ENCODE measurements at places on chromosomes 5 and 9. TPM values are rescaled to one million over a fixed set of nuclear protein-coding genes. Genes with fewer than 3 reads are reported as not detected.
A peak's percentile ranks its signal among the peaks of the same experiment; 100 is the strongest.

GRCh38 chr9:97518909-97519307 is 17.4 kb downstream of the TMOD1 start:
- peak; percentile 62 for DNase-seq

GRCh38 chr5:181045316-181045715 is 5.2 kb downstream of the BTNL9 start:
- no peak for DNase-seq

- no peak for DNase-seq
Observed at GRCh38 chr5:105978011-105978410, 1692.7 kb downstream of the EFNA5 start.

- DNase-seq, result no peak
Observed at GRCh38 chr9:129290606-129291005, 112.5 kb upstream of the IER5L start.

- DNase-seq, result no peak
Observed at GRCh38 chr5:28648108-28648507, 1609.7 kb upstream of the CDH9 start.

DNA sequence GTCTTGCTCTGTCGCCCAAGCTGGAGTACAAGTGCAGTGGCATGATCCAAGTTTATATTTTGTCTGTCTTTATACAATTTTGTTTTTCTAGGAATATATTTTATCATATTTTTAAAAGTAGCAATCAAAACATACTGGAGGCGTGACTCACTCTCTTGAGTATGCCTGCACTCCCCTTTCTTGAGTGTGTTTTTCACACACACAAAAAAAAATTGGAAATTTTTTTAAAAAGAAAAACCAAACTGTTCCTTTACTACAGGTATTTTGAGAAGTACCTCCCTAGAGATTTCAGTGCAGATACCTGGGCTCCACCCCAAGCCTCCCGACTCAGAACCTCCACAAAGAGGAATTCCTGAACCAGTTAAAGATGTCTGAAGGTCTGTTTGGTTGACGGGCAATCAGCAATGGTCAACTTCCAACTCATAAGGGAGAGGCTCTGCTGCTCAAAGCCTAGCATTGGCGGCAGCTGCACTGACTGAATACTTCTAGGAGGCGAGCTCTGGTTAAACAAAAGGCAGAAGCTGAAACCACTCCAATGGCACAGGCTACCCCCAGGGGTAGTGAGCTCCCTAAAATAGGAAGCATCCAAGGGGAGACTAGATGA is 27.4 kb downstream of the PDE6A start:
- peak; percentile 57 for DNase-seq

GRCh38 chr5:308672-309271 is 12.7 kb upstream of the AHRR start:
- DNase-seq, result peak; percentile 63

- DNase-seq, result no peak
Observed at GRCh38 chr9:90038763-90039162, 434.0 kb downstream of the GADD45G start.

- DNase-seq, result no peak
Observed at GRCh38 chr9:118023644-118024043, 319.4 kb downstream of the TLR4 start.

DNA sequence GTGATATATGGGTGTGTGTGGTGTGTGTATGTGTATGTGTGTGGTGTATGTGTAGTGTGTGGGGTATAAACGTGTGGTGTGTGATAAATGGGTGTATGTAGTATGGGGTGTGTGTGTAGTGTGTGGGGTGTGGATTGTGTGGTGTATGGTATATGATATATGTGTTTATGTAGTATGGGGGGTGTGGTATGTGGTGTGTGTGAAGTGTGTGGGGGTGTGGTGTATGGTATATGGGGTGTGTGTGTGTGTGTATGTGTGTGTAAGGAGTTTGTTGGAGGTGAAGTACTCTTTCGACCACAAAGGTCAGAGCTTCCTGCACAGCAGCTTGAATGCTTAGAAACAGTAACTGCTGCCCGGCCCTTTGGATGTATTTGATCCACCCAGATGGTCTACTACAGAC is 145.2 kb upstream of the IQGAP2 start:
- no peak for DNase-seq

DNA sequence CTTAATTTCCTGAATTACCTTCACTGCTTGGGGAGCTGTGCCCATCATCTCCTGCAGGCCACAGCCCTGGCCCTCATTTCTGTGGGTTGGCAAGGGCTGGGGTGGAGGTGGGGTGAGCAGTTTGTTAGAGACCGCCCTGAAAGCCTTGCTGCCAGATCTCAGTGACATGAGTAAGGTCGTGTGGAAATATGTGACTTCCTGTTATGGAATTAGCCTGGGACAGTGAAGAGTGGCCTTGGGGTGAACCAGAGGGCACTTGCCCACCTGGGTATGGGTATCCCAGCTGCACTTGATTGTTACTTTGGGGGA is 2.5 kb upstream of the HNRNPAB start:
- no peak for DNase-seq

- DNase-seq, result no peak
Observed at GRCh38 chr5:20353499-20353898, 365.5 kb upstream of the CDH18 start.

DNA sequence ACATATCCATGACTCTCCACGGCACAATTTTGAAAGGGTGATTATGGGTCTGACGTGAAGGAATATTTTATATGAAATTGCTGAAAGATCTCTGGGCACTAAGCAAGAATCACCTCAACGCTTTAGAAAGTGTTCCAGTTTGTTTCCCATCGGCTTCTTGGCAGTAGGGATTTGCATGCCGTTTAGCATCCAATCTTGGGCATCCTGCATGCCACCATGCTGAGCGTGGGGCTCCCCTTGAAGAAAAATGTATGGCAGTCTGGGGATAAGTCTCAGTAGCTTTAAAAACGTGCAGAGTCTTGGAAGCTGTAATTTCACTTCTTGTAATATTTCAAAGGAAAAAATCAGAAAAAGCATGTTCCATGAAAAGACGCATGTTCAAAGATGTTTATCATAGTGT is 151.7 kb downstream of the DMRT2 start:
- no peak for DNase-seq

- DNase-seq, result no peak
Observed at GRCh38 chr5:82167372-82167935, 110.7 kb downstream of the RPS23 start.

TNFSF8 gene
- not detected for total RNA-seq

SPINK5 gene
- total RNA-seq, result not detected

WDR55 gene
- total RNA-seq, result 21.9 TPM

TXNDC8 gene
- not detected for total RNA-seq

CDC25C gene
- 8.9 TPM for total RNA-seq

CMYA5 gene
- total RNA-seq, result 1.7 TPM

Measured in fibroblast of the aortic adventitia (primary cell).